ENCODE measurements at places on chromosomes 7 and 10.

- DNase-seq: no peak
Observed at GRCh38 chr10:91779011-91779605, 19.1 kb upstream of the TNKS2 start.

DNA sequence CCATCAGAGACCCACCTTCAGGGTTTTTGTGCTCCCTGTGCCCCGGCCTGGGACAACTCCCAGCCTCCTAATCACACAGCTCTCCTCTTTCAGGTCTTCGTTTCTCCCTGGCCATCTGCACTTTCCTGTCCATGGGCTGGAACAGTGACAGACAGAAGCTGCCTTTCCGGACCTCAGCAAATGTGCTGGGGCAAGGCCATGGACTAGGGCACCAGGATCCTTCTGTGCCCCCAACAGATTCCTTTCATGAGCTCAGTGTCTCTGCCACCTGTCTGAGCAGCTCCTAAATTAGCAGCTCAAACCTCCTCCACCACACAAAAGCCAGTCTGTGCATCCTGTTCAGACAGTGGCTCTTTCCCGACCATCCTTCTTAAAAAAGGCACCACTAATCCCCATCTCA lies 41.9 kb upstream of the FRMD4A start:
- DNase-seq: no peak

DNA sequence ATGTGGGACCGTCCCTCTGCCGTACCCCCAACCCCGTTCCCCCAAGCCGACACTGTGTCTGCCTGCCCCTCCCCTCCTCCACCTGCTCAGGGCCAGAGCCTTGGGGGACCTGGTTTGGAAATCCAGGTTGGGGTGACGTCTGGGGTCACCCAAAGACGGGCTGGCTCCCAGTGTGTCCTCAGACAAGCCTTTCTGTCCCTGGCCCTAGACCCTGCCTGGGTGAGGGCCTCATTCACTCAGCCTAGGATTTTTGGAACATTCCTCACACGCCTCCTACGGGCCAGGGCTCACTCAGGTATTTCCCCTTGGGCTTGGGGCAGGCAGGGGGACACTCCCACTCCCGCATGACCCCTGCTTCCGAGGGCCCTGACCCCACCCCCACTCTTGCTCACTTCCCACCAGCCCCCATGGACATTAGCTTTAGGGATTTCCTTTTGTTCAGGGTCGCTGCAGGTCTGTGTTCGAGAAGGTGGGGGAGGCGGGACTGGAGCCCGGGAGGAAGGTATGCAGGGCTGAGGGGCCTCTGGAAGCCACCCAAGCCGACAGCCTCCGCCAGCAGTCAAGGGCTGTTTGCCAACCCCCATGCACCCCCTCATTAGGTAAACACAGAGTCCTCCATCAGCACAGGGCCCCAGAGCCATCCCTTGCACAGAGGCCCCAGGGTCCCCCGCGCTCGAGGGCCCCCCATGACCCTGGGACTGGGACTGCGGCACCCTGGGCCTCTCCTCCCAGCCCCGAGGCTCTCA lies 35.1 kb downstream of the PDGFA start:
- no peak for DNase-seq

DNA sequence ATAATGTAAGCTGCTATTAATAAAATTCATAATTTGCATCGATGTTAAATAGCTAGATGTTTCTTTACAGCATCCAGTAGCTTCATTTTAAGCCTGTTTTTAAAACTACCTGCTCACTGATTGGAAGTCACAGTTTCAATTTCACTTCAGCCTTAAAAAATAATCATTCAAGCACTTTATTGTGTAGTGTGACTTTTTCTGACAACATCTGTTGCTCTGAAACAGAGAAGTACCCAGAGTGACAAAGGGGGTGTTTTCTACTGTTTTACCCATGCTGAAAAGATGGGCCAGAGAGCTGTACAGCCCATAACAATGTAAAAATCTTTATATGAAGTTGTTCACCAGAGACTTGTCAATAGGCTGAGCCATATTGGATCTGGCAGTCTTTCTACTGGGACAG lies 437.2 kb downstream of the MDFIC start:
- no peak for DNase-seq

- no peak for DNase-seq
Observed at GRCh38 chr10:93993782-93994437, at the start of gene PLCE1. Gene PLCE1, plus strand, starts transcription at chr10:93993931. Its CDS starts 37,116 bp downstream, at chr10:94031047.

DNA sequence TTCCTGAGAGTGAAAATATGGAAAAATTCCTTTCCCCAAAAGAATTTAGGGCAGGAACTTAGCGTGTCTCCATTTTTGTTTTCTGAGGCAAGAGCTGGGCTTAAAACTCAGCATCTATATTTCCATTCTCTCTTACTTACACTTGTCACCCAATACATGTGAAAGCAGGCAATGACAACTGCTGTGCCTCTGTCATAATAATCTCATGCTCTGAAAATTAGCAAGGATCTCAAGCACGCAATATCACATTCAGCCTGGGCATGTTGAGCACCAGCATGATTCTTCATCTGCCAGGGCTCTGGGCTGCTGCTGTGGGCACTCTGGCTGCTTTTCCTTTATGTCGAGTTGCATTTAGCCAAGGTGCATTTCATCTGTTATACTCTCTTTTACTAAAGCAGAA lies 255.5 kb downstream of the SNX10 start:
- no peak for DNase-seq

GRCh38 chr7:7766671-7767070 lies 48.3 kb upstream of the RPA3 start:
- no peak for DNase-seq
